ENCODE measurements at places on chromosomes 2 and 18. TPM values are rescaled to one million over a fixed set of nuclear protein-coding genes. Genes with fewer than 3 reads are reported as not detected.

Gene SLC19A3
- total RNA-seq = 3.1 TPM

Gene IL1RL2
- total RNA-seq = not detected

Gene ABCG5
- not detected for total RNA-seq

Gene SERPINB5
- 0.07 TPM for total RNA-seq

Gene HRH4
- total RNA-seq = 0.02 TPM

Gene IL1F10
- total RNA-seq = not detected

Gene ACKR3
- total RNA-seq = 29.6 TPM

Gene IL36A
- total RNA-seq = not detected

Gene PPIL3
- total RNA-seq = 24.3 TPM
